Left kidney (tissue), 8 donors: ENCODE measurements at places on chromosomes 3 and 15. TPM values are rescaled to one million over a fixed set of nuclear protein-coding genes. Genes with fewer than 3 reads are reported as not detected.

DNA sequence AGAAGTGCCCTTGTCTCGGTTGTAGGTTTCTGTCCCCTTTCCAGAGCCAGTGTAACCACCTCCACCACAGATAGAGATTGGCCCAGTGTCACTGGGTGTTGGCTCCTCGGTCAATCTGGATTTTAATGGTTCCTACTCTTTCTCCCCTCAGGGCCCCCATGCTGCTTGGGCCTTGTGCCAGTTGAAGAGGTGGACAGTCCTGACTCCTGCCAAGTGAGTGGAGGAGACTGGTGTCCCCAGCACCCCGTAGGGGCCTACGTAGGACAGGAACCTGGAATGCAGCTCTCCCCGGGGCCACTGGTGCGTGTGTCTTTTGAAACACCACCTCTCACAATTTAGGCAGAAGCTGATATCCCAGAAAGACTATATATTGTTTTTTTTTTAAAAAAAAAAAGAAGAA is 75.2 kb downstream of the BOC start:
- DNase-seq, result no peak

DNA sequence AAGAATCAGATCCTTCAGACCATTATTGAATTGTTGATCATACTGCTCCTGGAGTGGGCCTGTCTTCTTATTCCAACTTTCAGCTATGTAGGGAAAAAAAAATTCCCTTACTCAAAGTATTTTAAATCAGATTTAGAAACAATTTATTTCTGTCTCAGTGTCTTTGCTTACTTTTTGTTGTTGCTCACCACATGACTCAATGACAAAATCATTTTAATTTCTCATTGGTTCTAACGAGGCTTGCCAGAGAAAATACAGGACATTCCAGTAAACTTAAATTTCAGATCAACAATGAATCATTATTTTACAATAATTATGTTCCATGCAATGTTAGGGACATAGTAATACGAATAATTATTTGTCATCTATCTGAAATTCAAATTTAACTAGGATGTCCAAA is 748.5 kb upstream of the CBLB start:
- no peak for DNase-seq

DNA sequence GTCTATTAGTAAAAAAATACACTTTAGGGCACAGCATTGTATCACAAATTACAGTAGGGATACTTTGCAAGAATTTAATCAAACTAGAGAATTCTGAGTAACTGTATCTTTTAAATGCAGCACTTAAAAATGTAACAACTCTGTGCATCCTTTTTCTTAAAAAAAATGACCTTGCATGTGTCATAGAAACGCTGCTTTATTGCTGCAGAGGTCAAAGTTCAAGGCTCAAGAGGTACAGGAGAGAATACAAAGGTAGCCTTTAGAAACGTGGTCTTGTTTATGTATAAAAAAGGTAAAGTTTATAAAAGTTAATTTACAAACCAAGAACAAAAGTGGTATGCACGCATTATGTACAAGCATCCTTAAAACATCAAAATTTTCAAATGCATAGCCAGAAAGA is 122.0 kb downstream of the TJP1 start:
- no peak for DNase-seq

- no peak for DNase-seq
These were observed 93.0 kb downstream of the ARNT2 start for GRCh38 chr15:80497221-80497620.

GRCh38 chr3:109313061-109313460 is 3.3 kb downstream of the DPPA2 start:
- DNase-seq, result no peak

DNA sequence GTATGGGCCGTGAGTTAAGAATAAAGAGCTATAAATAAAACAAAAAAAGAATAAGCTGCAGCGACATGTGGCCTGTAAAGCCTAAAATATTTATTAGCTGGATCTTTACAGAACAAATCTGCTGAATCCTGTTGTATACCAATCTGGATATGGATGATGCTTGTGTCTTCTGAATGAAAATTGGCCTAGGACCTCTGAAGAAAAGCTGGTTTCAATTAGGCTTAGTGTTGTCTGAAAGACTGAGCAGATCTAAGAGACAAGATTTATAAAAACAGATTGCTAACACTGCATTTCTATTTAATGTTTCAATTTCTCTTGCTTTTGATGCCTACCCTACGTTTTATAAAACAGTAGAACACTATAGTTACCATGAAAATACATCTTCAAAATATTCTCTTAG is 57.9 kb downstream of the ST3GAL6 start:
- DNase-seq, result no peak

GRCh38 chr3:128919988-128920387 is 40.6 kb downstream of the ACAD9 start:
- DNase-seq, result no peak

Gene RASGRF1
- 0.48 TPM for polyA plus RNA-seq

Gene ALDH1A3
- polyA plus RNA-seq, result 5.7 TPM
